Fibroblast of skin of back (primary cell): ENCODE measurements at places on chromosomes 13 and 19.

DNA sequence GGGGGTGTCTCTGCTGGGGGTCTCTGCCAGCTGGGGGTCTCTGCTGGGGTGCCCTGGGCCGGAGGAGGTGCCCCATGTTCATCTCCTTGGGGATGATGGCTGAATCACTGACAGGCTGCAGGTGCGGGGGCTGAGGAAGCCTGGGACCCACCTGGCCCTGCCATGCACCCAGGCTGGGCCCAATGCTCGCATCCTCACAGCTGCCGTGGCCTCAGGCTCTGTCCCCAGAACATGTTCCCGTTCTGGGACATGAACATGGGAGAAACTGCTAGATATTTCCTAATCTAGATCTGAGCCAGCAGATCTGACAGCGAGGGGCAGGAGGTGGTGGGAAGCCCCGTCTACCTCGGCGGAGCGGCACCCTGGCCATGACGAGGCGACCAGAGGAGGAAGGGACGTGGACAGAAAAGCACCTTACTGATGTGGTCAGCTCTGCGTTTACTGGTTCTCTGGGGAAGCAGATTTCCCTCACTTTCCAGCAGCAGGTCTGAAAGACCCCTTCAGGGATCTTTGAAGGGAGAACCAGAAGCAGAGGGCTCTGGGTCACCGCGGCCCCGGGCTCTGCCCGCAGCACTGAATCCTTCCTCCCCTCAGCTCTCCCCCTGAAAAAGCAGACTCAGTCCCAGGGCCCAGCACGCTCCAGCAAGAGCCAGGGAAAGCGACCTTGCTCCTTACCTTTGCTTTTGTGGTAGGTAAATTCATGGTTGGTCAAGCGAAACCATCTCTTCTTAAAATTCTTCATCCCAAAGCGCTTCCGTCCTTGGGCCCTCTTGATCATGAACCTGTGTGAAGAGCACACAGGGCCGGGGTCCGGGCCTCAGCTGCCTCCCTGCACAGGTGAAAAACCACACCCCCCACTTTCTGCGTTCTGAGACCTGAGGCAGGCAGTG, 26.5 kb upstream of the C13orf46 start:
- DNase-seq = no peak

GRCh38 chr19:45763691-45764294, 5.3 kb downstream of the SIX5 start:
- no peak for DNase-seq

DNA sequence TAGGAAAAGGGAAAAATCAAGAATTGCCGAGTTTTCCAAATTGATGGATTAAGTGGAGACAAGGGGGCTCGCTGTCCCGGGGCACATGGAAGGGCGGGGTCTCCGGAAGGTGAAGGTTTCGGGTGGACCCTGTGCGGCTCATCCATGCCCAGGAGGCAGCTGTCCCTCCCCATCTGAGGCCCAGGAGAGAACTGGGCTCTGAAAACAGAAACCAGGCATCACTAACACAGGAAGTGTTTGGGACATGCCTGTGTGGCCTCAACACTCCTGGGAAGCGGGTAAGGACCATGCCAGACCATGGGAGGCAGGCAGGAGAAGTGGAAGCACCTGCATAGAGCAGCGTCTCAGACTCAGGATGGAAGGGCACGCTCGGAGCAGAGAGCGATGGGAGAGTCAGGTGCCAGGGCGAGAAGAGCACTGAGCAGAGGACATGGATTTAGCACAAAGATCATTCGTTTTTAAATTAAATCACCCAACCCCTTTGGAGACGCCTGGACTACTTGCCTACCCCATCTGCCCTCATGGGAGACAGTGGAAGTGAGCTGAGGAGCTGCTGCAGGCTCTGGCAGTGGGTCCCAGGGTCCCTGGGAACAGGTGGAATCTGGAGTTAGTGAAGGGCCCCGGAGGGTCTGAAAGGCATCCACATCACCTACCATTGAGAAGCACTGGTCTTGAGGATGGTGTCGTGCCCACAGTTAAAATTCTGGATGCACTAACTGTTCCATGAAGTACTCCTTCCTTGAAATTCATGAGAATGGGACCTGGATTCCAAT, 183.2 kb upstream of the SOX1 start:
- DNase-seq = no peak

- no peak for DNase-seq
Measured at GRCh38 chr13:27280009-27280656, 9.5 kb downstream of the RASL11A start.
